NCI-H2107 (cell line): ENCODE measurements at places on chromosomes 4 and X.

DNA sequence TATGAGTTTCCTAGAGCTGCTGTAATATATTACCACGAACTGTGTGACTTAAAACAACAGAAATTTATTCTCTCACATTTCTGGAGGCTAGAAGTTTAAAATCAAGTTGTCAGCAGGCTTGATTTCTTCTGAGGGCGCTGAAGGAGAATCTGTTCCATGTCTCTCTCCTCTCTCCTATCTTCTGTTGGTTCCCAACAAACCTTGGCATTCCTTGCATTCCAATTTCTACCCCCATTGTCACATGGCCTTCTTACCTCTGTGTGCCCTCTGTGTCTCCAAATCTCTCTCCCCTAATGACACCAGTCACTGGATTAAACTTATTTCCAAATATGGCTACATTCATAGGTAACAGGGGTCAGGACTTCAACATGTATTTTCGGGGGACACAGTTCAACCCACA is 672.7 kb downstream of the RPA4 start:
- no peak for DNase-seq

GRCh38 chr4:153521999-153522801 is 56.0 kb downstream of the TMEM131L start:
- DNase-seq = no peak

GRCh38 chrX:47664737-47665136 is 5.8 kb upstream of the UXT start:
- DNase-seq = no peak

- no peak for DNase-seq
Measured at GRCh38 chrX:123188081-123188480, 4.0 kb downstream of the GRIA3 start.

DNA sequence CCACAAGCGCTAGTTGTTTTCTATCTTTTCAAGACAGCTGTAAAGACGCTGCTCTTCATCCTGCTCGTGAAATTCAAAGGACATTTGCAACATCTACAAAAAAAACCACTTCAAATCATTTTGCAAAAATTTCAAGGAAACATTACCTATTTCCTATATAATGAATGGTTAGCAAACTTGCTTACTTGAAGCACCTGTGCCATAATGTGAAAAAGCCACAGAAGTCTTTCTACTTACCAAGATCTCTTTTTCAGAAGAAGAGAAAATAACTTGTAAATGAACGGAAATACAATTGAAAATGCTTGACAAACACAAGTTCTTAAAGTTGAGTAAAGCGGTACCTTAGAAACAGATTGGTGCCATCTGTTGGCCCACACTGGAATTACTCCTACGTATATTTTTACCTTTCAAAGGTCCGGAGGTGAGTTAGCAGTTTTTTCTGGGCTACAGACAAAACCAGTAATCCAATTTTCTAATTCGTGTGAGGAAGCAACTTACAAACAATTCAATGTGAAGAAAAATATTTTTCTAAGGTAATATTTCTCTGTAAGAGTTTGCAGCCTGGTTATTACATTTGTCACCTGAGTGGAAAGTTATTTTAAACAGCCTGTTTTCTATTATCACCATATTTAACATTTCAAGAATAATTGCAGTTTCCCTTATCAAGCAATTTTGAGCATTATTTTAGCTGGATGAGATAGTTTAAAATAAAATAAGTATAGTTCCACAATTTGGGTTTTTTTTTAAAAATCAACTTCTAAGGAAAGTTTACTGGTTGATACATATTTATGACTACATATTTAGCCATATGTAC is at the start of gene TLR6:
TLR6 (minus strand) TSS at position 294 of the 814 bp plus-strand sequence. CDS start 27,344 bp downstream, outside the sequence.
- DNase-seq = peak; percentile 14

DNA sequence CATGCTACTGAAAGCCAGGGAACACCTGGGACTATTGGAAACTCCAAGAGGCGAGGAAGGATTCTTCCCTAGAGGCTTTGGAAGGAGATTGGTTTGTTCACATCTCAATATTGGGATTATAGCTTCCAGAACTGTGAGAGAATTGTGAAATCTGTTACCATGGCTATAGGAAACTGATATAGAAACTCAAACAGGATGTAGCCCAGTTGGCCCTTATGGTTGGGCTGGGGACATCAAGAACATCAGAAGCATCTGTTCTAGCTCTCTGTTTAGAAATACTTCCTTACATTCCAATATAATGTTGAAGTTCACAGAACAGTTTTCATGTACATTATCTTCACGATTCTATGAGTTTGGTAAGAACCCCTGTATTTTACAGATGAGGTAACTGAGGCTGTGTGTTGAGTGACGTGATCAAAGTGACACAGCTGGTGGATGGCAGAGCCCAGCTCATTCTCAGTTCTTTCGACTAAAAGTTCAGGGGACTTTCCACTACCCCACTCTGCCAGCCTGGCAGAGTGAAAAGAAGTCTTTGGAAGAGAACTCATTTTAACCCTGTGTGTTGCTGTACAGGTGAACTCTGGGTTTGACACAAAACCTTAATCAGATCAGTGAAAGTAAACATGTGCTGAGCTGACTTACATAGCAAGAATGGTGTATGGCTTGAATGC is 183.0 kb downstream of the GBA3 start:
- DNase-seq = no peak

- DNase-seq = no peak
Measured at GRCh38 chr4:119048446-119048845, 87.2 kb upstream of the MYOZ2 start.

DNA sequence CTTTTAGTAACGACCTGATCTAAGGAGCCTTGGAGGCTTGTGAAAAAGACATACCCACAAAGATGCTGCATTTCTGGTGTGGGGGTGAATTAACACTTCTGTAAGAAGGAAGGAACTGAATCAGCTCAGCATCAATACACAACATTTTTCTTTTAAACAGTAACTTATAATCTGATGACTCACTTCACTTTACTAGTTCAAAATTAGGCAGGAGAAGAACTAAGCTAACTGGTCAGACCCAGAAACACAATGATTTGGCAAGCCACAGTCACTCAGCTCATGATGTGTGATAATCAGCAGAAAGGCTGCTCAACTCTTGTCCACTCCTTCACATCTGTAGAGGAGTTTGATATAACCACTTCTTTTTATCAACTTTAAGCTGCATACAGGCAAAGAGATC is 4.6 kb downstream of the MMAA start:
- DNase-seq = no peak

GRCh38 chr4:114674080-114674479 is 75.5 kb downstream of the UGT8 start:
- DNase-seq = no peak

DNA sequence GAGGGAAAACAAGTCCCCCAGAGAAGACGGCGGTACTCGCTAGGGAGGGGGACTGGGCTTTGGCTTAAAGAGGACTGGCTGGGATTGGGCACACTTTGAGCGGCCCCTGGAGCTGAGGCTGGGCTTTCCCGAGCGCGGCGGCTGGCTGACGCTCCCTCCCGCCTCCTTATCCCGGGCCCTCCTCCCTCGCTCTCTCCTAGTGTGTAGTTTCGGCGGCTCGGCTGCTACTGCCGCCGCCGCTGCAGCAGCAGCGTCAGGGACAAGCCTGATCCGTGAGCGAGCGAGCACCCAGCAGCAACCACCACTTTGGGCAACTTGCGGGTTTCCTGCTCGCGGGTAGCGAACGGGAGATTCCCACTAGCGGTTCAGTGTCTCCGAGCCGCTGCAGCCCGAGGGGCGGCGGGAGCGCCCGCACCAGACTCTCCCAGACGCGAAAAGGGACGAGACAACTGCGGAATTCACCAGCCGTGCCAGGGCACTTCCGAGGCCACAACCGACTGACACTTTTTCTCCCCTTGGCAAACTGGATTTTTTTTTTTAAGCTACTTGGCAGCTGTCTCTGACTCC is 632 bp upstream of the PCDH7 start:
- DNase-seq = no peak

GRCh38 chr4:161336016-161336530 is 827.7 kb downstream of the FSTL5 start:
- peak; percentile 20 for DNase-seq

- no peak for DNase-seq
Measured at GRCh38 chrX:97751735-97752134, 868.0 kb downstream of the RPA4 start.

DNA sequence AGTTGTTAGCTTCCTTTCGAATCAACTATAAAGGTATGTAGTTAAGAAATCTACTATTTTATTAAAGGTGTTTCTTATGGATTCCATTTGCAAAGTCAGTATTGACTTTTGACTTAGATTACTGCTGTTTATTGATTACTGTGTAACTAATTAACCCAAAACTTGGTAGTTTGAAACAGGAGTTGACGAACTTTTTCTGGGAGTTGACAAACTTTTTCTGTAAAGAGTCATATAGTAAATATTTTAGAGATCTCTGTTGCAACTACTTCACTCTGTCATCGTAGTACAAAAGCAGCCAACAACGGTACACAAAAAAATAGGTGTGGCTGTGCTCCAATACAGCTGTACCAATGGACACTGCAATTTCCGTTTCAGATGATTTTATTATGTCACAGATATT is 30.2 kb downstream of the AGA start:
- no peak for DNase-seq

DNA sequence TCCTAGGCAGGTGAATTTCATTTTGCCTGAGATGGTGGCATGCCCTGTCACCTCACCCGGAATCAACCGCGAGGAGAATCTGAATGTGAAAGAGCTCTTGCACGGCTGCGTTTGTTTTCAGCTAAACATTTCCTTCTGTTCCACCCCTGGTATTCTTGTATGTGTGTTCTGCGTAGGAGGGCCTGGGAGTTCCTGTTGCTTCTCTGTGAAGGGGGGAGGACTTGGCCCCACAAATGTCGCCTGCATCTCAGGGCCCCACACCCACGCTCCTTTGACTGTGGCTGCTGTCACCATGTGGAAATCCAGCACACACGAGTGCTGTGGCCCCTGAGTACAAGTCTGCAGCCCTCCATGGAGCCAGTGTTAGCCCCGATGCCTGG is 45.8 kb upstream of the CLCN4 start:
- DNase-seq = no peak

DNA sequence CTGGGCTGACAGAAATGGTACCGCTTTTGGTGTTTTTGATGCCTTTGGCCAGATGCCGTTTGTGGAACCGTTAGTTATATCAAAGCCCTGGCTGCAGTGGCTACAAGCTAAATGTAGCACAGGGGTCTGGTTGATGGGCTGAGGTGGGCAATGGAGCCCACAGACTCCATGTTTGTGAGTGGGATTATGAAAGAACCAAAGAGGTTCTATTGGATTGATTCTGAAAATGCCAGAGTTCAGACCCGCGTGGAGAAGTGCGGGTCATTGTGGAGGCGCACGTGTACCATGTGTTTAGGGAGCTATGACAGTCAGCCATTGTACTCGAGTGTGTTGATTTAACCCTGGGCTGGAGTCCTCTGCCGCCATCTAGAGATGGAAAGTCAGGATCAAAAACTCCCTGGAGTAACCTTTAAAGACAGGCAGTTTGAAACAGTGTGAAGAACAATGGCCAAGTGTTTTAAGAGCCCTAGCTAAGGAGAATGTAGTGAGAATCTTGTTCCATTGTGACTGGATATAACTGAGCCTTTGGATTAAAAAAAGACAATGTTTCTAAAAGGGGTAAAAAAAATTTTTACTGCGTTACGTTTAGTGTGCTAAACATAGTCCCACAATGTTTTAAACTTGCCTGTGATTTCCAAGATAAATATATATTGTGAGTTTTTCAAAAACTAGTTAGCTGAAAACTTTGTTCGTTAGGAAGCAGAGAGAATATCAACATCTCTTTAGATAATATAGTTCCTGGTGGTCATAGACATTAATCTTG is 12.7 kb downstream of the ART3 start:
- DNase-seq = no peak

DNA sequence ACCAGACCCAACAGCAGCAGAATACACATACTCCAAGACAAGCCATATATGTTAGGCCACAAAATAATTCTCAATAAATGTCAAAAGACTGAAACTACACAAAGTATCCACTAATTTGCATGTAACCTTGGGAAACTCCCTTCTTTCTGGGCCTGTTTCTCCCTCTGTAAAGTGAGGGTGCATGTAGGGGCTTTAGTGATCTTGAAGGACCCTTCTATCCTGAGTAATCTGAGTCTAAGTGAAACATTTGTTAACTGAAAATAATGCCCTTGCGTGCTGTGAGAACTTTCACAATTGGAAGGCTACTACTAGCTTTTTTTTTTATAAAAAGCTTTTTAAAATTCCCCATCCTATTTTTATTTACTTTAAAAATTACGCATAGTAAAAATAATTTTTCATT is 125.2 kb downstream of the NEXMIF start:
- DNase-seq = no peak

- DNase-seq = no peak
Measured at GRCh38 chrX:79110731-79111130, 33.8 kb upstream of the GPR174 start.

GRCh38 chr4:93834249-93835066 is 5.9 kb downstream of the ATOH1 start:
- no peak for DNase-seq

- no peak for DNase-seq
Measured at GRCh38 chr4:6742989-6743388, 27.0 kb downstream of the BLOC1S4 start.

DNA sequence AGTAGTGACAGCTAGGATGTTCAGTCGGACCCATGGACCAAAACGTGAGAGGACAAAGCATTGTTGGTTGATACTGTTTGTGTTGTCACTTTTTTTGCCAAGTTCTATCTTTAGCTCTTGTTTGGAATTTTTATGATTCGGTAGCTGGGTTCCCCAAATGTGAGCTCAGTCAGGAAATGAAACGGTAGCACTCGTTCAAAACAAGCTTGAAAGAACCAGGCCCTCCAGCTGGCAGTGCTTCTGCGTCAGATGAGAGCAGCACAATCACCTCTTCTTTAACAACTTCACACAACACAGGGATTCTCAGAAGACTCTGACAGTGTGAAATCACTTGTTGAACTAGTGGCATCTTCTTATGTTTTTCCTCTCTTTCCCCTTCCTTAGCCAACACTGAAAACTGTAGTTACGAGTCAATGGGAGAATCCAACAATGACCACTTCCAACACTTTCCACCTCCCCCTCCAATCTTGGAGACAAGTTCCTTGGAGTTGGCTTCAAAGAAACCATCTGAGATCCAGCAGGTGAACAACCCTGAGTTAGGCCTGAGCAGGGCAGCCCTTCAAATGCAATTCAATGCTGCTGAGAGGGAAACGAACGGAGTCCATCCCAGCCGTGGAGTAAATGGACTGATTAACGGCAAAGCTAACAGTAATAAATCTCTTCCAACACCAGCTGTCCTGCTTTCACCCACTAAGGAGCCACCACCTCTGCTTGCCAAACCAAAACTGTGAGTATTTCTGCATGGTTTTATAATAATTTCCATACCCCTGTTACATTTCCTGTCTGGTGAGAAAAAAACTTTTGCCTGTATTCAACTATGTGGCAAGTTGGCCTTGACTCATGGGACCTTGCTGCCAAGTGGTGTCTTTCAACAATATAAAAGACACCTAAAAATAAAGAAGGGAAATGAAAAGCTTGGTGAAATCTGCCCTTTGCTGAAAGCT is 214.6 kb downstream of the PALLD start:
- DNase-seq = no peak

- no peak for DNase-seq
Measured at GRCh38 chrX:24347881-24348280, 12.6 kb upstream of the SUPT20HL1 start.
